Cortex of kidney (tissue), 1 donor: ENCODE measurements at places on chromosomes 1 and 21.

DNA sequence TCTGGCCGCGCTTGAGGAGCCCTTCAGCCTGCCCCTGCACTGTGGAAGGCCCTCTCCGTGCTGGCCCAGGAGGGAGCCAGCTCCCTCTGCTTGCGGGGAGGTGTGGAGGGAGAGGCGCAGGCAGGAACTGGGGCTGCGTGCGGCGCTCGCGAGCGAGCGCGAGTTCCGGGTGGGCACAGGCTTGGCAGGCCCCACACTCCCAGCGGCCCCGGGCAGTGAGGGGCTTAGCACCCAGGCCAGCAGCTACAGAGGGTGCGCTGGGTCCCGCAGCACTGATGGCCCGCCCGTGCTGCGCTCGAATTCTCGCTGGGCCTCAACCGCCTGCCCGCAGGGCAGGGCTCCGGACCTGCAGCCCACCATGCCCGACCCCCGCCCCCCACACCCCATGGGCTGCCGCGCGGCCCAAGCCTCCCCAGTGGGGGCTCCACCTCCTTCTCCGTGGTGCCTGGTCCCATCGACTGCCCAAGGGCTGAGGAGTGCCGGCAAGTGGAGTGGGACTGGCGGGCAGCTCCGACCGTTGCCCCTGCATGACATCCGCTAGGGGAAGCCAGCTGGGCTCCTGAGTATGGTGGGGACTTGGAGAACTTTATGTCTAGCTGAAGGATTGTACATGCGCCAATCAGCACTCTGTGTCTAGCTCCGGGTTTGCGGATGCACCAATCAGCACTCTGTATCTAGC, 46.0 kb downstream of the COL24A1 start:
- no peak for DNase-seq

- no peak for DNase-seq
Observed at GRCh38 chr1:22903113-22903512, 69.6 kb downstream of the LACTBL1 start.

DNA sequence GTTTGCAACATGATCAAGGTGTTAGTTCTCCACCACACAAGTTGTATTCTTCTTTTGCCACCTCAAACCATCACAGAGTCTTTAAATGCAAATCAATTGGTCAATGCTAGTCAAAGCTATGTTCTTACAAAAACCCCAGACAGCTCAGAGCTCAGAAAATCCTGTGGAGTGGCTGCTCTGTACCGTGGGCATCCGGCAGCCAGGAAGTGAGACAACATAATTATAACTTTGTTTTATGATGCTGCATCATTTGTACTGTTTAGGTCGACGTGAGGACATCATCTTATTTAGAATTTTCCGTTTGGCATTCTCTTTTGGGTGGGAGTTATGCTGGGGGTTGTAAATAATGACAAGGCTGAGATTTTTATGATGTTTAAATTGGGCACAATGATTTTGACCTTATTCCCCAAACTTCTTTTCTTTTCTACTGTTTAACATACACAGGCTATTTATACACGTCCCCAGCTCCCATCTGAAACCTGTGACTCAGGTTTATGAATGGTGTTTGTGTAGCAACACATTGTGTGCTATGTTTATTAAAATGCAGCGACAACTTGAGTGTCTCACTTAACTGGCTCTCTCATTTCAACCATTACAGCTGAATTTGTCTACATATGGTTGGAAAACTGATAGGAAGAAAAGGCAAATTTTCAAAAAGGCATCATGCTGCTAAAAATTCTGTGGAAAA, 124.0 kb downstream of the CNIH3 start:
- DNase-seq: no peak

- no peak for DNase-seq
Observed at GRCh38 chr1:41738475-41738874, 180.2 kb downstream of the HIVEP3 start.

- DNase-seq: no peak
Observed at GRCh38 chr1:160291248-160292220, 6.6 kb upstream of the PEX19 start.

GRCh38 chr1:43558346-43558841, 27.7 kb downstream of the PTPRF start:
- DNase-seq: no peak

GRCh38 chr1:166900987-166901386, 24.9 kb upstream of the TADA1 start:
- no peak for DNase-seq

GRCh38 chr1:203722909-203723308, 42.1 kb upstream of the LAX1 start:
- no peak for DNase-seq

- DNase-seq: no peak
Observed at GRCh38 chr1:13829152-13829769, 129.3 kb downstream of the PRDM2 start.

DNA sequence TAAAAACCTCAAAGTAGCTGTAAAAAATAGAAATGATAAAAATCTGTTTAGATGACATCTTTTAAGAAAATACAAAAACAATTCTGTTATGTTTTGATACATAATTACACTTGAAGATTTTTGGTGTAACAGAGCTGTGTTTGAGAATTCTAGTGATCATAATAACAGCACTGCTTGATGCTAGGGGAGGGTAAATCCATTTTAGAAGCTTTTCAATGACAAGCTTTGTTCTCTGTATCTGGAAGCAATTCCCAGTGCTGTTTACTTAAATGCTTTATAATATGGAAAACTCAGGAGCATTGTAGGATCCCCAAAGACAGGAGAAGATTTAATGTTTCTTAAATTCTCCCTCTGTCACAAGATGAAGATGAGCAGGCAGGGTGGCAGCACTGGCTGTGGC, 359.3 kb downstream of the PDE4B start:
- DNase-seq: no peak

DNA sequence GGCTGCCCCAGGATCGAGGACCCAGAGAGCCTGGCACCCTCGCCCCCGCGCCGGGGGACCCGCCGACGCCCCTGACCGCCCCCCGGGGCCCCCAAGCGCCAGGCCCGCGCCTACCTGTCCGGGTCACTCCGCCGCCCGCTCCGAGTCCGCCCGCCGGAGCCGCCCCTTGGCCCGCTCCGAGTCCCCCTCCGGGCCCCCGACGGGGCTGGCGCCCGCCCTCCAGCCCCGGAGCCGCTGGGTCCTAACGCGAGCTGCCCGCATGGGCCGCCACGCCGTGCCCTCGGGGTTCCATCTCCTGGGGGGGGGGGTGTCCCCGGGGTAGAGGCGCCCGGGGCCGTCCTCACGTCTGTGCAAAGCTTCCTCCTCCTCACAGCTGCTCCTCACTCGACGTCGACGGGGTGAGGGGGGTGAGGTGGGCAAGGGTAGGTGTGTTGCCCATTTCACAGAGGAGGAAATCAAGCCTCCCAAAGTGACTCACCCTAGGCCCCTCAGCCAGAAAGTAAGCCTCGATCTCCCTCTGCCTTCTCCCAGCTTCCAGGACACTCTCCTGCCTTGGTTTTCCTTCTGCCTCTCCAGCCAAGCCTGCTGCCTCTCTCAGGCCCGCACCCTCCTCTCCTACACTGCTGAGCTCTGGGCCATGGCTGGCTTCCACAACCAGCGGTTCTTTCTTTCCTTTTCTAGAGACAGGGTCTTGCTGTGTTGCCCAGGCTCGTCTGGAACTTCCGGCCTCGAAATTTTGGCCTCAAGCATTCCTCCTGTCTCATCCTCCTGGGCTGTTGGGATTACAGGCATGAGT, at the start of gene MFAP2:
TSS of gene MFAP2 (minus strand) at position 148 of the 796 bp plus-strand sequence. CDS start 2,347 bp downstream, outside the sequence.
- DNase-seq: no peak
